A549 (cell line): ENCODE measurements at places on chromosomes 3 and 15.

DNA sequence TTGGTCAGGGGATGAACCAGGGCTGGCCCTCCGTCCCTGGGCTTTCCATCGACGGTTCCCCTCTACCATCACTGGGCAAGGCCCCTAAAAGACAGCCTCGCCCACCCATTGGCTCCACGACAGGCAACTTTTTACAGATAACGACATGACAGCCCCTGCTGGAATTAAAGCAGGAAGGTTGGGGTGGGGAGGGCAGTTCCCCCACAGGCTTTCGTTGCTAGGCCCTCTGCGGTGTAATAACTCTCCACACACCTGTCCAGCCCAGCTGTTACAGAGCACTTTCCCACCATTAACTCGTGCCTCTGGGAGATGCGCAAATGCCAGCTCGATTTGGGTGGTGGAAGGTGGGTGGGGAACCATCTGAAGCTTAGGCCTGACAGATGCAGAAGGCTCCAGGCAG, 264.2 kb upstream of the TLE3 start:
- no peak for DNase-seq

DNA sequence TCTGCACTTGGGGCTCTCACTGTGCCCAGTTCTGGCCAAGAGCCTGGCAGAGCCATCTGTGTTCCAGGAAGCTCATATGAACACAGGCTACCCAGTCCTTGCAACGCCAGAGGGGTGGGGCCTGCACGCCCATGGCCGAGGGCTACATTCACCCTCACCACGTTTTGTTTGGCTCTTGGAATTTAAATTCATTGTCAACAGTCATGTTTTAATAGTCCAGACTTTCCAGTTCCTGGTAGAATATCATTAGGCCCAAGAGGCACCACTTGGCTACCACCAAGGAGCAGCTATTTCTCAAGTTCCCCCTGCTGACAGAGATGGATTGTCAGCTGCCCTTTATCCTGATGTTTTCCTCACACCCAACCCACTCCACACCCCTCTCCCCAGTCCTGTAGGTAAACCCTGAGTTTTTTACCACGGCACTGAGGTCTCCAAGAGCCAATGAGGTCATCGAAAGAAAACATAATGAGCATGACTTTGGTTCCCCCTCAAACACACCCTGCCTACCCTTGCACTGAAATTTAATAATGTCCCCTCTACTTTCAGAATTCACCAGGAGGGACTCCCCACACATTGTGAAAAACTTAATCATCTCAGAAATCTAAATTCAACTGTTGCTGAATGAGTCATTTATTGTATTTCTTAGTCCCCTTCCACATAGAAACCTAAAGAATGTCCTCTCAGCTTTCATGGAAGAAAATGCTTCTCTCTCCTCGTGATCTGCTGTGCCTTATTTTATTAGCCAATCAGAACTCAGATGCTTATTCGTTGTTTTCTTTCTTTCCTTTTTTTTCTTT, 125.1 kb downstream of the SHQ1 start:
- DNase-seq, result no peak

GRCh38 chr3:42130007-42130328, 38.8 kb downstream of the TRAK1 start:
- peak; percentile 23 for DNase-seq

- DNase-seq, result no peak
Observed at GRCh38 chr3:191217301-191217700, 18.3 kb downstream of the OSTN start.

DNA sequence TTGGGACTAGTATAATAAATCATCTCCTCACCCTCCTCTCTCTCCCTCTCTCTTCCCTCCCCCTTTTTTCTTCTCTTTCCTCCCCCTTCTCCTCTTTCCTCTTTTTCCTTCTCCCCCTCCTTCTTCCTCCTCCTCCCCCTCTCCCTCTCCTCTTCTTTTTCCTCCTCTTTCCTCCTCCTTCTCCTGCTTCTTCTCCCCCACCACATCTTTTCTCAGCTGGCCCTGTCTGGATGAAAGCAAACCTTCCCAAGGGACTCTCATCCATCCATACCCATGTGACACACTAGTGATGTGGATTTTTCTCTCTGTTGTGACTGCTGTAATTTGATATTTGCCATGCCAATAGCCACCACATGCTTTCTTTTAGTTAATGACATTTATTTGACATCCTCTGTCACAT, 127.2 kb downstream of the EBLN2 start:
- no peak for DNase-seq

DNA sequence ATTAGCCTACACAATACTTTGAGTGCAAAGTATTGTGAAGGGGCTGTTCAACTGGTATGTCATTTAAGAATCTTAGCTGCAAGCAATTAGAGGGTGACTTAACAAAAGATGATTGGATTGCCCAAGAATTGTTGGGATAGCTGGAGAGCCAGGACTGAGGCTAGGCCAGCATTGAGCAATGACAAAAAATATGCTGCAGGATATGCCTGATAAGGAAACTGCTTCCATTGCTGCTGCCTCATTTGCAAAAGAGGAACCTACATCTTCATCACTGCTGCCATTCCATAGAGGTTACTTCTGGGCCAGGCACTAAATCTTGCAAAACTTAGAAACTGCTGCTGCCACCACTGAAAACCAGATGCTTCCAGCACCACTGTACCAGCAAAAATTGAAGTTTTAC, 108.0 kb upstream of the TBC1D5 start:
- DNase-seq, result no peak

GRCh38 chr3:181782306-181782954, 70.7 kb downstream of the SOX2 start:
- peak; percentile 67 for DNase-seq

DNA sequence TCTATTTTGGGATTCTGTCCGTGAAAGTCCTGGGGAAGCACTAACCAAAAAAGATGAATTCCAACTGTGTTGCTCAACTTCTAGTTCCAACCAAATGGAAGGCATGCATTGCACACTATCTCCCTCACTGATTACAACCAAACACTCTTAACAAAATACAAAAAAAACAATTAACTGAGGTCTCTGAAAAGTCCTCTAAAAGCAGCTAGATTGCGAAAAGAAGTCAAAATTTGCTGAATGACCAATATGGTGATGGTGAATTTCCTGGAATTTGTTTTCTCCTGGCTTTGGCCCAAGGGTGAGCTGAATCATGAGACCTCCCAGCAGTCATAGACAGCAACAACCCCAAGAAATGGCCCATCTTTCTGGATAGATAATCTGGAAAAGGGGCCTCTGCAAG, 28.3 kb downstream of the CYP19A1 start:
- no peak for DNase-seq

GRCh38 chr3:167798443-167798842, 62.9 kb downstream of the SERPINI1 start:
- DNase-seq, result no peak

DNA sequence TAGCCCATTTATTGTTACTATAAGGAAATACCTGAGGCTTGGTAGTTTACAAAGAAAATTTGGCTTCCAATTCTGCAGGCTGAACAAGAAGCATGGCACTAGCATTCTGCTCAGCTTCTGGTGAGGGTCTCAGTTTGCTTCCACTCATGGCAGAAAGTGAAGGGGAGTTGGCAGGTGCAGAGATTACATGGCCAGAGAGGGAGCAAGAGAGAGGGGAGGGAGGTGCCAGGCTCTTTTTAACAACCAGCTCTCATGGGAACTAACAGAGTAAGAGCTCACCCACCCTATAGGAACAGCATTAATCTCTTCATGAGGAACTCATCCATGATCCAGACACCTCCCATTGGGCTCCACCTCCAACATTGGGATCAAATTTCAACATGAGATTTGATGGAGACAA, 437.9 kb downstream of the CHL1 start:
- no peak for DNase-seq

DNA sequence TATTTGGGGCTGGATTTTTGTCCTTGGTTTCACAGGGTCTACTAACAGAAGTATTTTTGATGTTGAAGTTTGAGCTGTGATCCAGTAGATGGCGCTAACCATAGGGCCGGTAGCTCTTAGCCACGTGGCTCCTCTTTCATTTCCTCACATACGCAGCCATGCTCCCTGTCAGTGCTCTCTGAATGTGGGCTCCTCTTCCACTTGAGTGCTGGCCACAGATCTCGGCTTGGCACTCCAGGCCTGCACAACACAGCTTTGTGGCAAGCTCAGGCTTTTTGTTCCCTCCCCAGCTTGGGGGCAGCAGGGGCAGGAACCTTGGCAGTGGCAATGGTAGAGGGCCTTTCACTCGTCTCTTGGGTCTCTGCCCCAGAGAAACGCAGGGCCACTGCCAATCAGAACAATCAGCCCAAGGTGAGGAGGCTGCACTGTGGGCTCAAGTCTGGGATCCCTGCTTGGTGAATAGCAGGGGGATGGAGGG, 18.6 kb upstream of the DNAAF4 start:
- peak; percentile 69 for DNase-seq

GRCh38 chr3:127652246-127652995, 20.3 kb upstream of the ABTB1 start:
- DNase-seq, result peak; percentile 58

DNA sequence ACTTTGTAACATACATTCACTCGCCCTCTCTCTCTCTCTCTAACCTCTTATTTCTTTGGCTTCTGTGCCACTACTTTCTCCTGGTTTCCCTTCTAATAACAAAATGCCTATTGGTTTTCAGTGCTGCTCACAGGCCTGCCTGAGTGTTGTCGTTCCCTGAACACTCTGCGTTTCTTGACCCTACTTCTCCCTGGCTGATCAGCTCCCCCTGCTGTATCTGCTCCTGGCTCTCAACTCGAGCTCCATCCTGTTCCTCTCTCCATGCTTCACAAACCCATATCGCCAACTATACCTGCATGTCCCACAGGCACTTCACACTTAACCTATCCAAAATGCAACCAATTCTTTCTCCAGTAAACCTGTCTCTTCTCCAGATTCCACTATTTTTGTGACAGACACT, 111.4 kb downstream of the OPA1 start:
- no peak for DNase-seq

- DNase-seq, result no peak
Observed at GRCh38 chr3:77667901-77668300, 628.0 kb downstream of the ROBO2 start.

- DNase-seq, result no peak
Observed at GRCh38 chr3:48344867-48345507, 11.5 kb upstream of the SPINK8 start.

GRCh38 chr3:195385526-195385925, 57.3 kb downstream of the ACAP2 start:
- no peak for DNase-seq

- DNase-seq, result peak; percentile 27
Observed at GRCh38 chr15:31214158-31214863, 112.3 kb upstream of the KLF13 start.

DNA sequence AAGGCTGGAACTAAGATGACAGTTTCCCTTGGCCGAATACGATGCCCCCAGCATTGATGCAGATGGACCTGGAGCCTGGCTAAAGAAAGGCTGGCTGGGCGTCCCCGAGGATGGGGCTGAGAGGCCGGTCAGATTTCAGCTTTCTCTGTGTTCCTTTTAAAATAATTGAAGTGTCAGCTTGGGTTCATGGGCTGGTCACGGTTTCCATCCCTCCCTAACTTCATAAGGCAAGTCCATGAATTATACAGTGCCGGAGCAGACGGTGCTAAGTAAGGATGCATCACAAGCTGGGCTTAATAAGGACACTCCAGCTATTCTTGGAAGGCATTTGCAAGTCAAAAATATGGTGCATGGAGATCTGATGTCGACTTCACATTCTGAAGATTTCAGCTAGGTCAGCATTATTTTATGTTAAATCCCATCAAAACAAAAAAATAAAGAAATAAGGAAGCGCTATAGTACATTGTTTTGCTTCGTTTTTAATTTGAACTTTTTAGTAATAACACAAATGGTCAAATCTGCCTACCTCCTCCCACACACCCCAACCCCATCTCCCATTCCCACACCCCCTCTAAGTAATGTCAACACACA, 220.8 kb downstream of the RPLP1 start:
- no peak for DNase-seq

DNA sequence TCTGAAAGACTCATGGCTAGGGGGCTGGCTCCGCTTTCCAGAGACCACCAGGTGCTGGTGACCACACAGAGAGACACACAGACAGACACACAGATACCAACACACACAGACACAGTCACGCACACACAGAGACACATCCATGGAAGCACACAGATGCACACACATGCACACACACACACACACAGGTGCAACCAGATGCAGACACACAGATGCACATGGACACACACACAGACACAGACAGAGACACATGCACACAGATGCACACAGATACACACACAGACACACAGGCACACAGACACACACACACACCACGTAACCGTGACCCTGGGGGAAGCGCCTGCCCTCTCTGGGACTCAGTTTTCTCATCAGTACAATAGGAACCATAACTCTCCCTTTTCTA, 132.2 kb downstream of the WNT7A start:
- no peak for DNase-seq

- DNase-seq, result no peak
Observed at GRCh38 chr15:29765898-29766527, 56.3 kb downstream of the TJP1 start.

DNA sequence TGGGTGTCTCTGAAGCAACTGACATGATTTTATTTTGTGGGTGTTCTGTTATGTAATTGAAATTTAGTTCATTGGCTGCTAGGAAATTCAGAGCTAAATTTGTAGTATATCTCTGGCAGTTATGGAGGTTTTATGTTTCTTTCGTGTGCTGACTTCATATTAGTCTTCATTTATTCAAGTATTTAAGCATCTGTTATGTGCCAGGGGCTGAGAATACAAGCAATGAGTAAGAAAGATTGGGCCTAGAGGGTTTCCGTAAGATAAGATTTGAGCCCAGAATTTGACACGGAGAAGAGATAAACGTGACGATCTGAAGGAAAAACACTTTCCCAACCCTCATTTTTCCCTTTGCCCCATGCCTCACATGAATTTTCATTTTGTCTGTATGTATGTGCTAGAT, 75.2 kb upstream of the ACKR4 start:
- DNase-seq, result no peak

- no peak for DNase-seq
Observed at GRCh38 chr3:50495609-50496423, 7.6 kb downstream of the CACNA2D2 start.

DNA sequence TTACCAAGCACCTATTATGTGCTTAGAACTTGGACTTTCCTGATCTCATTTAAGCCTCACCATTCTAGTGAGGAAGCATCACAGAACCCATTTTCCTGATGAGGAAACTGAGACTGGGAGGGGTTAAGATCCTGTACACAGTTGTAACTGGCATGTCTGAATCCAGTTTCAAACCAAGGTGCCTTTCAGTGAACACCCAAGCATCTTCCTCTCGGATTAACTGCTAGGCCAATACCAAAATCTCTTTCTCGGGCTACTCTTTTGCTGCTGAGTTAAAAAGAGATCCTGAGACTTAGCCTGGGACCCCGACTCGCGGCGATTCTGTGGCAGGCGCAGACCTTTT, 578 bp upstream of the CEMIP start:
- no peak for DNase-seq

- no peak for DNase-seq
Observed at GRCh38 chr3:66140106-66140505, 80.7 kb upstream of the SLC25A26 start.

- peak; percentile 90 for DNase-seq
Observed at GRCh38 chr15:75720787-75721479, 8.3 kb upstream of the CSPG4 start.

- DNase-seq, result no peak
Observed at GRCh38 chr3:146052056-146052790, 108.8 kb downstream of the PLOD2 start.

- DNase-seq, result no peak
Observed at GRCh38 chr3:36543276-36543997, 163.1 kb downstream of the STAC start.

- DNase-seq, result peak; percentile 36
Observed at GRCh38 chr15:65927545-65927944, 58.3 kb downstream of the RAB11A start.

- no peak for DNase-seq
Observed at GRCh38 chr15:37873336-37873735, 61.1 kb upstream of the TMCO5A start.

- DNase-seq, result no peak
Observed at GRCh38 chr3:126381966-126382365, 12.7 kb upstream of the CFAP100 start.
